Fibroblast of mammary gland (primary cell): ENCODE measurements at places on chromosomes 4 and X.

DNA sequence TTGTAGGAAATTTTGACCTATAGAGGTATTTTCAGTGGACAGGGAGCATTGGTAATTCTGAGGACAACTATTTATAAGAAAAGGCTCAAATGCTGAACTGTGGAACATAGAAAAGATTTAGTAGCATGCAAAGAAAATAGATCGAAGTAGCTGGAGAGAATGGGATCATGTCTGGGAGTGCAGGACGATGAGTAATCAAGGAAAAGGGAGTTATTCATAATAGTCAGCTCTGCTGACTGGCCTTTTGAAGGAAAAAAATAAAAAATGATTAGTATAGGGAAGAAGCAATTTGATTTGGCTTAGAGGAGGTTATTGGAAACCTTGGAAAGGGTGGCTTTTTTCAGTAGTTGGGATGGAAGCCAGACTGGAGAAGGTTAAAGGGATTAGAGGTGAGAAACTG is 22.9 kb upstream of the ANK2 start:
- DNase-seq = peak; percentile 52

- DNase-seq = no peak
Observed at GRCh38 chr4:138740816-138741745, 274.5 kb upstream of the NOCT start.

GRCh38 chrX:21606002-21606401 is 52.1 kb downstream of the KLHL34 start:
- no peak for DNase-seq

DNA sequence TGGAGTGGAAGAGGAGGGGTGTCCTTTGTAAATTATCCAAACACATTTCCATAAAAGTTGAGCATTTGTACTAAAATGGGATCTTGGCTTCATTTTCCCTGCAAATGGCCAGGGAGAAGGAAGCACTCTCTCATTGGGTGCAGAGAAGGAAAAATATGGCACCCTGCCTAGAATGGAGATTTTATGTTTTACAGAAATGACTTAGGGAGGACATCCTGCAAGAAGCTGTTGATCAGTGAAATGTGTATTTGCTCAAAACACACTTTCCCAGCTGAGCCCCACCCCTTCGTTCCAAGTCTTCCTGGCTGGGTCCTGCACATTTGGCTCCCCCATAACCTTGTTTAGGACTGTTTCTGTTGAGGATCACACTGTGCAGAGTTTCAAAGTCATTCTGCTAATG is 213.5 kb upstream of the TAPT1 start:
- DNase-seq = no peak

DNA sequence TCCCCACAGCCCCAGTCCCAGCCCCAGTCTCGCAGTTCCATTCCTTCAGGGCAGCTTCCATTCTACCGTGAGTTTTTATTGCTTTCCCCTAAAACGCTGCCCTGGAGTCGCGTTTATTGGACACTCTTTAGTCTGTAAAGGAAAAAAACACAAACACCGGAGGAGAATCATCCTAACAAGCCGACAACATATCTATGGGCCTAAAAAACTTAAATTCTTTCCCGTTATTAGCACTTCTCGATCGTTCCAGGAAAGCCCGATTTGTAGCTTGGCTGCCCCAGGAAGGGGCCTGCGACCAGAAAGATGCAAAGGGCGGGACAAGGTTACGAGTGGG is 178.5 kb downstream of the CBR4 start:
- no peak for DNase-seq

DNA sequence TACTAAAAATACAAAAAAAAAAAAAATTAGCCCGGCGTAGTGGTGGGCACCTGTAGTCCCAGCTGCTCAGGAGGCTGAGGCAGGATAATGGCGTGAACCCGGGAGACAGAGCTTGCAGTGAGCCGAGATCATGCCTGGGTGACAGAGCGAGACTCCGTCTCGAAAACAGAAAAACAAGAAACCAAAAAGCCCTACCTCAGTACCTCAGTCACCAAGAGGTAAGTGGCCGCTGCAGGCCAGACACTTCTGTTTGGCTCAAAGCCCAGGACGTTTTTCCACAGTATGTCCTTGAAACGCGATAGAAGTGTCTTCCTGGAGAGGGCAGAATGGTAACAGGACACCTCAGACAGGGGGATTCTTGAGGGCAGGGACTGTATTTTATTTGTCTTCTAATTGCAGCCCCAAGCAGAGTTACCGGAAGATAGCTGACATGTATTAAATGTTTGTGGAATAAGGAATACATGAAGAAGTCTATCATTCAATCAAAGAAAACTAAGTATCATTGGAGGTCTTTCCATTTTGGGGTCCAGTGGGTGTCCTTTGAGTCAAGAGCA is 63.6 kb downstream of the CLNK start:
- no peak for DNase-seq

- peak; percentile 37 for DNase-seq
Observed at GRCh38 chr4:143185253-143186107, 763 bp downstream of the USP38 start.

GRCh38 chr4:137961051-137961438 is 281.1 kb downstream of the SLC7A11 start:
- no peak for DNase-seq

DNA sequence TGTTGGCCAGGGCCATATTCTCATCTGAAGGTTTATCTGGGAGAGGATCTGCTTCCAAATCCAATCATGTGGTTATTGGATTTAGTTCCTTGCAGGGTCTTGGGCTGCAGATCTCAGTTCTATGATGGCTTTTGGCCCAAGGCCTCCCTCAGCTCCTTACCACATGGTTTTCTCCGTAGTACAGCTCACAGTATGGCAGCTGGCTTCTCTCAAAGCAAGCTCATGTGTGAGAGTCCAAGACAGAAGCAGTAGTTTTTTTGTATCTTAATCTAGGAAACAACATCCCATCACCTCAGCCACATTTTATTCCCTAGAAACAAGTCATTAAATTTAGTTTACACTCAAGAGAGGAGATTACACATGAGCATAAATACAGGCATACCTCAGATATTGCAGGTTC is 24.5 kb downstream of the MND1 start:
- no peak for DNase-seq

DNA sequence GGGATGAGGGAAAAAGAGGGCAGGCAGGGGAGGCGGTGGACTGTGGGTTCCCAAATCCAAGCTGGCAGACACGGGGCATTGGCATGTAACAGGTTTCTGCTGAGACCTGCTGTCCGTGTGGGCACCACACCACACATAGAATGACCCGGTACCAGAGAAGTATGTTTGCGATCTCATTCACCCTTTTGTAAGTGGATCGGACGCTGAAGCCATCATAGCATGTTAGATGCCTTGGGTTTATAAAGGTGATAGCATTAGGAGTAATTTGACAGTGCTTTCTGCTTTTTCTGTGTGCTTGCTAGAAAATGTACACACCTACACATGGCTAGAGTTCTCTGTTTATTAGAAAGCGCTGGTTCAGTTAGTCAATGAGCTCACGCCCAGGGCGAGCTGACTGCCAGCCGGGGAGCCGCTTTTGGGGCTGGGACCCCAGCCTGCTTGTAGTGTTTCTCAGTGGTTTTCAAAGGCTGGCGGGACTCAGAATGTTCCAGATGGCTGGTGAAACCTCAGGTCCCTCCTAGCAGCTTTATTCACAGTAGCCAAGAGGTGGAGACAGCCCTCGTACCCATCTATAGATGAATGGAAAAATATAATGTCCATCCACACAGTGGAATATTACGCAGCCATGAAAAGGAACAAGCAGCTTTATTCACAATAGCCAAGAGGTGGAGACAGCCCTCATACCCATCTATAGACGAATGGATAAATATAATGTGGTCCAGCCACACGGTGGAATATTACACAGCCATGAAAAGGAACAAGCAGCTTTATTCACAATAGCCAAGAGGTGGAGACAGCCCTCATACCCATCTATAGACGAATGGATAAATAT is 579 bp downstream of the IL3RA start:
- no peak for DNase-seq

DNA sequence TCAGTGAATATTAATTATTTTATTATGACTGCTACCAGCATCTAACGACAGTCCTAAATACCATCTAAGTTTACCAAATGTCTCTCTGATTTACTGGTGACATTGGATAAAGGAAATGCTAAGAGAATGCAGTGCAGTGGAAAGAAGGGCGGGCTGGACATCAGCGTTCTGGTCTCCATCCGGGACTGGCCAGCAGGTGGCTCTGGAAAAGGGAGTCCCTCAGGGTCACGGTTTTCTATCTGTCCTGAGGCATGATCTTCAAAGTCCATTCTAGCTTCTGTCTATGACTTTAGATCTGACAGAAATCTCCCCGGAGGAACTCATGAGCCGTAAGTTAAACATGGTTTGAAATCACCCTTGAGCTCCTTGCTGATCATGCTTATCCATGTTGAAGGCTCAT is 3.3 kb downstream of the TRIM2 start:
- peak; percentile 31 for DNase-seq

GRCh38 chrX:98501426-98501825 is 1617.7 kb downstream of the RPA4 start:
- no peak for DNase-seq

- DNase-seq = no peak
Observed at GRCh38 chr4:52716364-52717151, 34.7 kb downstream of the ERVMER34-1 start.

DNA sequence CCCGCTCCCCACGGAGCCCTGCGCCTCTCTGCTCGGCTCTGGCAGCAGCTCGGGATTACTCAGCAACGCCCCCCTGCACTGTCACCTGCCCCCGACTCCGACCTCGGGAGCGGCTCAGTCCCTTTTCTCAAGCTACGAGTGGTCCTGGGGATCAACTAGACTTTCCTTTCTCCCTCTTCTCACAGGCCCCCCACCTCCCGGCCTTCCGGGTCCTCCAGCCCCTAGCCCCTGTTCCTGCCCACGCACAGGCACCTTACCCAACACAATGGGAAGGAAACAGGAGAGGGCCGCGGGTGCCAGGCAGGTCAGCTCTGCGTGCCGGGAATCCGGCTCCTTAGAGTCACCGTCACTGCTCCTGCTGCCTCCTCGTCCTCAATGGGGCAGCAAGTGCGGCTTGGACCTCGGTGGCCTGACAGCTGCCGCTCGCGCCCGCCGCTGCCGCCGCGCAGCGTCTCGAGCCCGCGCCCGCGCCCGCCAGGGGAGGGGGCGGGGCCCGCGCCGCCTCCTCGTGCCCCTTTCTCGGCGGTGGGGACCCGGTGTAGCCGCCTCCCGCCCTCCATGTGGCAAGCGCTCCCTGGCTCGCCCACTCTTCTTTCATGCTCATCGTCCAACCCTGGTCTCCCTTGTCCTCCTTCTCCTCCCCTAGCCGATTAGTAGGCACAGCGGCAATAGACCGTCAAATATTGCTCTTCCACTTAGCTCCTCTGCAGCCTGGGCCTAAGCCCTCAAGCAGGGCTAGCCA is at the start of gene RAB9B:
TSS of gene RAB9B (minus strand) at position 455 of the 742 bp plus-strand sequence. CDS start 6,473 bp downstream, outside the sequence.
- DNase-seq = peak; percentile 35

- DNase-seq = no peak
Observed at GRCh38 chrX:40093586-40093985, 4.2 kb downstream of the BCOR start.

DNA sequence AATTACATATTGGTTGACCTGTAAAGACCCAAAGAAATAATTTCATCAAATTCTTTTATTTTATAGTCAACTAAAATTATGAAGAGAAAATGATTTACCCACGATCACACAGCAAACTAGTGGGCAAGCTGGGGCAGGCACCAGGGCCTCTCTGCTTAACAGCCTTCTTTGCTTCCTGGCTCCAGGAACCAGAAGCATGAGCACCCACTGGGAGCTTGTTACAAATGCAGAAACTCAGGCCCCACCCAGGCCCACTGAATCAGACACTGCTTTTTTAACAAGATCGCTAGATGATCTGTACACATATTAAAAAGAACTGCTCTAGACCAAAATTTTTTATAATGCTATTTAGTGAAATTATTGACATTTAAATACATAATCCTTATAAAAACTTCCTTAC is 95.0 kb downstream of the GEMIN8 start:
- DNase-seq = no peak

DNA sequence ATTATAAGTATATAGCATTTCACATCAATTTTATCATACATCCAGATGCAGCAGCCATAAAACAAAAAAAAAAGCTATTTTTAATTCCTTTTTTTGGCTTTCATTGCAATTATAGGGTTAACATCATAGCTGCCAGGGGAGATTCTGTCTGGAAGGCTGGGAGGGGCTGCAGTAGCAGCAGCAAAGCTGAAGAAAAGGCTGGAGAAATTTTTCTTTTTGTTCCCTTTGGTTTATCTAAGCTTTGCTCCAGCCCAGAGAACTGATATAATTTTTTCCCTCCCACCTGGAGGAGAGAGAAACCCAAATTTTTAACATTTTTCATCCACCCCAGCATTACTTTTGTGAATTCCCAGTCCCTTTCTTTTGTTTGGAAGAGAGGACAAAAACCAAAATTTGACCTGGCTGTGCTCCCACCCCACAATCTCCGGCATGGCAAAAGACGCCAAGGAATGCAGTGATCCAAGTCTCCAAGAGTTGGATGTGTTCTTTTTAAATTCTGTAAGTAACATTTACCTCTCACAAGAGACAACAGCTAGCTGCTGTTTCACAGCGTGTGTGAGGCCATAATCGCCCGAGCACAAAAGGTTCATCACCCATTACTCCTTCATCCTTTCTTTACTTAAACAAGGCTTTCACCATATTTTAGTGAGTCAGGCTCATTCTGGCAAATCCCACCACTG is 25.1 kb upstream of the FAM156A start:
- peak; percentile 20 for DNase-seq

- DNase-seq = peak; percentile 65
Observed at GRCh38 chrX:140765043-140765784, 55.7 kb downstream of the LINC00632 start.

- no peak for DNase-seq
Observed at GRCh38 chrX:74906417-74906816, 18.8 kb downstream of the NEXMIF start.
